GM18507 (cell line): ENCODE measurements at places on chromosomes 6 and 20.

DNA sequence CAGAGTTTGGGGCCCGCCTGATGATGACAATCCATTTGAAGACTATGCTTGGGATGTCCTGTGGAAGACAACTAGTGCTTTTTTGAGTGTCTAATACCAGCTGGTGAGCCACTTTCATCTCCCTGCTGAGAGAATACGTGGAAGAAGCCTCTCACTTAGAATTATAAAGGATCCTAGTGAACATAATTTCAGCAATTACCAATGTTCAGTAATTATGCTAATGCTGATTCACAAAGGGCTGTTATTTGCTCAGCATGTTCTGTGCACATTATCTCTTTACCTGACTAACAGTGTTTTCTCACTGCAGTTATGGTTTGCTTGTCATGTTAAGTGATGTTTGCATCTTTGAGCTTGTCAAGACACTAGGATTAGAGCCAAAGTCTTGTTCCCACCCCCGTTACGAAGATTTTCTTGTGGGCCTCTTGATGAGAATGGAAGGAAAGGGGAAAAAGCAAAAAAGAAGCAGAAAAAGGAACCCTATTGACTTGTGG, 282.1 kb upstream of the CHD6 start:
- no peak for DNase-seq

- DNase-seq, result no peak
These were observed 30.5 kb upstream of the RHAG start for GRCh38 chr6:49666930-49667757.

GRCh38 chr20:55668631-55669030, 336.7 kb downstream of the CBLN4 start:
- DNase-seq, result no peak

DNA sequence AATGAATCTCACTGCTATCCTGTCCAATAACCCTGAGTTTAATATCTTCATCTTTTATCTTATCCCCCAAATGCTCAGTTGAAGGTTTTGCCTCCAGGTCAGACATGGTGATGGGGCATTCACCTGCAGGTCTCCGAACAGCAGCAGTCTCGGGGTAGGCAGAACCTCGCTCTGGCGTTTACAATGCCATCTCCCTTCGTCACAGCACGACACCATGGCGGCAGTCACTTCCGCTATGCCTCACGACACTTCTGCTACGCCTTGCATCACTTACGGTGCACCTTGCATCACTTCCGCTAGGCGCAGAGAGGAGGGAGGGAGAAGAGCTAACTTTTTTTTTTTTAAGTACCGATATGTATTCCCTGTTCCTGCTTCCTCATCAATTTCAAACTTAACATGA, 194.9 kb downstream of the BCAS1 start:
- no peak for DNase-seq

DNA sequence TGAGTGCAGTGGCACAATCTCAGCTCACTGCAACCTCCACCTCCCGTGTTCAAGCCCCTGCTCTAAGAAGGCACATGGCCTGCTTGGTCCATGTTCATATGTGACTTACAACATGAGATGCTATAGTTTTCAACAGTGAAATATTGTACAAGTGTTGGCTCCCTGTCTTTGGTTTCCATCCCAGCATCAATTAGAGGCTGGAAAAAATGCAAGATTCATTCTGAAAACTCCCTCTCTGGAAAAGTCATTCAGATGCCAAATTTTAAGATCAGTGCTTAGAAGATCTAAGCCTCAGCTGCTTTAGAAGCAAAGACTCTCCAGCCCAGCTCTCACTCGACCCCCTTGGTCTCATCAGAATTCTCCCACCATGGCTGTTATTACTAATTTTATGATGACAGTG, 398.9 kb downstream of the KIF16B start:
- DNase-seq, result no peak

DNA sequence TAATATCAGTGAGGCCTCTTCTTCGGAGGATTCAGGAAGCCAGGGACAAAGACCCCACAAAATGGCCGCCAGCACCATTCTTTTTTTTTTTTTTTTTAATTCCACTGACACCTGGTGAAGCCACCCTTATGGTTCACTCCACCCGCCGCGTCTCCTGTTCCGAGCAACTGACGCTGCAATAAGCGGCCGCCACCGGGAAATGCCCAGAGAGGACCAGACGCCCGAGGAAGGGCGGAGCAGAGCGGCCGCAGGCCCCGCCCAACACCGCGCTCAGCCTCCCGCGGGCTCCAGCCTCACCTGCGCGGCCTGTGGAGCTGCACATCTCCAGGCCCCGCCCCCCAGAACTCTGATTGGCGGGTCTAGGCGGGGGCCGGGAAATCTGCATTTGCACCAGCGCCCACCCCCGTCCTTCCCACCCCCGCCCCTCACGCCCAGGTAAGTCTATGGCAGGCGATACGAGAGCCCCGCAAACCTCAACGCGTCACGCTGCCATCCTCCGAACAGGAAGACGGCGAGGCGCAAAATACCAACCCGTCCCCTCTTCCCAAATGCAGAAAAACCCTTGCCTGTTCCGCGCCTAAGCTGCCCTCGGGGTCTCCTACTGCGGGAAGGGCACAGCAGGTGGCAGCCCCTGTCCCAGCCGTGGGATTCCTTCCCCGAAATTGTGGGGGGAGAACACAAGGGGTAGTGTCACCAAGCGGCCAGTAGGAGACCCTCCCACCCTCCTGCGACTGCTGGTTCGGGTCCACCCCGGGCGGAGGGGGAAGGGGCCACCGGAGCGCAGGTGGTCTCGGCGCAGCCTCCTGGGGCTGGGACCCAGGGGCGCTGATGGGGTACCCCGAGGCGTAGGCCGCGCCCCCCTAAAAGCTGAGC, 960 bp downstream of the ATP9A start:
- no peak for DNase-seq

DNA sequence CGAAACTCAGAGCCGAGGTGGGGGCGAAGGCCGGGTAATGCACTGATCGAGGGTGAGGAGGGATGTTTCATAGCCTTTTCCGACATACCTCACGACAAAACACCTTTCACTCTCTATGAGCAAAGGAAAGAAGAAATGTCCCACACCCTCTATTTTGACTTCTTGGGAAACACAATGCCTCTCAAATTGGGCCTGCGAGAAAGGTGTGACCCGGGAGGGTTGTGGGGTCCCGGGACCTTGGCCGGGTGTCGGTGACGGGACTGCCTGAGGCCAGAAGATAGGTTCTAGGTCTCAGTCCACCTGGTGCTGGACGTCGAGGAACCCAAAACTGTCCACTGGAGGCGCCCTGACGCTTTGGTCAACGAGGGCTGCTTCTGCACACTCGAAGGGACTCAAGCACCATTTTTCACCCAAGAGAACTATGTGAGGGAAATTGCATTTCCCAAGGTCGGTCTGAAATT, 41.1 kb upstream of the OSTM1 start:
- DNase-seq, result no peak

- no peak for DNase-seq
These were observed 82.9 kb upstream of the MLN start for GRCh38 chr6:33886673-33887144.

DNA sequence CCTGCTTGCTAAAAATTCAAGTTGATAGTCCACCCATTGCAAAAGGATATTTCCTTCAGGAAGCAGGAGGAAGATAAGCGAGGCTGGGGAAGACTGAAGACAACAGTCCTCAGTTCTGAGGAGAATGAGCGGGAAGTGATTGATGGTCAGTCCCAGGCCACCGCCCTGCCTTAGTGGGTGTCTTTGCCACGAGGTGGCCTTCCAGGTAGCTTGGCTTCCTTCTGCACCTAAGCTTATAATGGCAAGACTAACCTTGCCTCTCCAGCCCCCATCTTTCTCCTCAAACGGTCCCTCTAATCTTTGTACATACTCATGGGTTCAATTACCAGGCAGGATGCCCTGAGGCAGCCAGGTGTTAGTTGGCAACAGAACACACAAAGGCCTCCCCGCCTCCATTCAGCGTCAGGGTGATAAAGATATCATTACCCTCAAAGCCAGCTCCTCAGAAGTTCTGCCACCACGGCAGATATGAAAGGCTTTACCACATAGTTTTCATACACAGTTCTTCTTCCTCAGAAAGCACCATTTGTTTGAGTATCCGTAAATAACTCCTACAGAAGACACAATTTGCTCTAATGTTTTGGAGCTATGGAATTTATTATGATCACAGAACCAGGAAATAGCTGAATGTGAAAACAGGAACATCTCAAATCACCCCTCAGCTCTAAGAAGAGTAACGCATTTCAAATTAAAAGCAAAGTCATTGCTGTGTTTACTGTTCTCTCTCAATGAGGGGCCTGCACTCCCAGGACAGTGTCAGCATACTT, 249.4 kb downstream of the ATXN1 start:
- no peak for DNase-seq

GRCh38 chr20:7375905-7376304, 564.4 kb downstream of the HAO1 start:
- DNase-seq, result no peak

DNA sequence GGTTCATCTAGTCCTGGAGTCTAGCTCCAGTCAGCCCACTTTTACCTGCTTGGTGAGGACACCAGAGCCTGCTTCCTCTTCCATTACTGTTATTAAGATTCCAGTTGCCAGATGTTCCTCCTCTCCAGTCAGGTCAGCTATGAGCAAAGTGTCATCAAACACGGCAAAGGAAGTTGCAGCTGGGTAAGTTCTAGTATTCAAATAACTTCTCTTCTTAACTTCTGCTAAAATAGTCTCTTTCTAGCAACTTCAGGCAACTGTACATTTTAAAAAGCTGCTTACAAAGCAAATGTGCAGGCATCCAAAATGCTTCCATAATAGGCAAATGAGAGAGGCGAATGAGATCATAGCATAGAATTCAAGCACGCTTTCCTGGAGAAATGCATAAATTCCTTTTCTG, 18.4 kb upstream of the MRPS18A start:
- DNase-seq, result no peak

DNA sequence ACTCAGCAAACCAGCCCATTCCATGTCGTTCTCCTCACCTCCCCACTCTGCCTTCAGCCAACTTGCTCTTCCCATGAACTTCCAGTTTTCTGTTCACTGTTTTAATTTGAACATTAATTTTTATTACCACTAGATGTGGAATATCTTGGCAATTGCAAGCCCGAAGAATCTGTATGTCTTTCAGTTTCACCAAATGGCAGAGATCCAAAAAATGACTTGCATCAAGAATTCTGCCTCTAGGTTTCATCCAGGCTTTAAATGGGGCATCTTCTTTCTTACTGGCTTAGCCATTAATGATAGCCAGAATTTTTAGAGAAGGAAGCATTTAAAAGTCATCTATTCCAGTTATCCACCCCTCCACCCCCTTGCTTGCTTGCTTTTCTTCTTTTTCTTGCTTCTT, 39.0 kb downstream of the CAP2 start:
- no peak for DNase-seq

DNA sequence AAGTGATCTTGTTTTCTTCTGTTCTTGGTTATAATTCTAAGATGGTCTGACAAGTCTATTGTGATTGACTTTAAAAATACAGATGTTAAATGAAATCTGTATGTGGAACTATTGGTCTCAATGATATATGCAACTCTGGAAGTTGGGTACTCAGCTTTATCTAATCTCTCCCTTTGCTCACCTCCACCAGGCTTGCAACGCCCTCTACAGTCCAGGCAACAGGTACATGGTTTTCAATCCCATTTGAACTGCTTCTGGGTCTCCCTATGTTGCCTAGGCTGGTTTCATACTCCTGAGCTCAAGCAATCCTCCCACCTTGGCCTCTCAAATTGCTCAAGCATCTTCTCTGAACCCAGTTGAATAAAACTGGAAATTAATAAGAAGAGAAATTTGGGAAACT, 25.6 kb upstream of the HLA-DQB1 start:
- DNase-seq, result no peak
